ENCODE measurements at places on chromosomes 16 and 17.

DNA sequence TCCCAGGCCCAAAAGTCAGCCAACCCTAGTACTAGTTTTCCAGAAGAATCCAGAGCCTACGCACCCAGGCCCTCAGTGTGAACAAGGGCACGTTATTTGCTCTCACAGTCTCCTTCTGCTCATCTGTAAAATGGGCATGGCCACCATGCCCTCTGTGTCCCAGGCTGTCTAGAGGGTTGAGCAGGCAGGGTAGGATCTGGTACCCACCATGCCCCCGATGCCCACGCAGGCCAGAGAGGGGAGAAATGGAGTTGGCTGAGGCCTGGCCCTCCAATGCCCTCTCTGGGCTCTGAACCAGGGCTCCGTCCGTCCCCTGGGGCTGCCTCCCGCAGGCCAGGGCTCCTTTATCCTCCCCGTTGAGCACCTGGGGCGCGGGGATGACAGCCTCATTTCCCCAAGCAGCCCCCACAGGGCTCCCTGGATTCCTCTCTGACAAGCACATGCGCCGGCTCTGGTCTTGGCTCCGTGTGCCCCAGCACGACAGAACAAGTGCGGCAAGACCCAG is 9.1 kb upstream of the BAHCC1 start:
- DNase-seq = no peak

- DNase-seq = no peak
Observed at GRCh38 chr17:9470171-9470570, 105.4 kb downstream of the STX8 start.

GRCh38 chr16:11915114-11915643 is 577 bp downstream of the GSPT1 start:
- no peak for DNase-seq

DNA sequence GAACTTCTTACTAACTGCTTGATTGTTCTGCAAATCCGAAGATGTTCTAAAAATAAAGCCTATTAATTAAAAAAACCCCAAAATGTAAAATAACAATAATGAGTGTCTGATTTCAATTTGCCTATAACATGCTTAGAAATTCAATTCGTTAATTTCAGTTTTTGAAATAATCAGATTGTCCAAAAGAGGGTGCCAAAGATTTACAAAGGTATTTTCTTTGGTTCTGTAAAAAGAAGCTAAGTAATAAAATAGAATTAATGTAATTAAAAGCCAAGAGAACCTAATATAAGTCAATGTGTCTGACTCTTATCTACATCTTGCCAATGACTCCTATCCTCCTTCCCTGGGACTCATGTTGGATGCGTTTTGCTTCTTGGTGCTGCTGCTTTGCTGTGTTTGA is 75.0 kb upstream of the CPHXL start:
- no peak for DNase-seq

DNA sequence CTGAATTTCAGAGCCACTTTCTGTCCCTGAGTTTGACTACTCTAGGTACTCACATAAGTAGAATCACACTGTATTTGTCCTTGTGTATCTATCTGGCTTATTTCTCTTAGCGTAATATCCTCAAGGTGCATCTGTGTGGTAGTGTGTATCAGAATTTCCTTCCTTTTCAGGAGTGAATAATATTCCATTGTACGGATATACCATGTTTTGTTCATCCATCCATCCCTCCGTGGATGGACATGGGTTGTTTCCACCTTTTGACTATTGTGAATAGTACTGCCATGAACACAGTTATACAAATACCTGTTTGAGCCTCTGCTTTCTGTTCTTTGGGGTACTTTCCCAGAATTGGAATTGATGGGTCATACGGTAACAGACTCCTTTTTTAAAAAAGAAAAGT is 111.7 kb downstream of the PITPNC1 start:
- DNase-seq = no peak

DNA sequence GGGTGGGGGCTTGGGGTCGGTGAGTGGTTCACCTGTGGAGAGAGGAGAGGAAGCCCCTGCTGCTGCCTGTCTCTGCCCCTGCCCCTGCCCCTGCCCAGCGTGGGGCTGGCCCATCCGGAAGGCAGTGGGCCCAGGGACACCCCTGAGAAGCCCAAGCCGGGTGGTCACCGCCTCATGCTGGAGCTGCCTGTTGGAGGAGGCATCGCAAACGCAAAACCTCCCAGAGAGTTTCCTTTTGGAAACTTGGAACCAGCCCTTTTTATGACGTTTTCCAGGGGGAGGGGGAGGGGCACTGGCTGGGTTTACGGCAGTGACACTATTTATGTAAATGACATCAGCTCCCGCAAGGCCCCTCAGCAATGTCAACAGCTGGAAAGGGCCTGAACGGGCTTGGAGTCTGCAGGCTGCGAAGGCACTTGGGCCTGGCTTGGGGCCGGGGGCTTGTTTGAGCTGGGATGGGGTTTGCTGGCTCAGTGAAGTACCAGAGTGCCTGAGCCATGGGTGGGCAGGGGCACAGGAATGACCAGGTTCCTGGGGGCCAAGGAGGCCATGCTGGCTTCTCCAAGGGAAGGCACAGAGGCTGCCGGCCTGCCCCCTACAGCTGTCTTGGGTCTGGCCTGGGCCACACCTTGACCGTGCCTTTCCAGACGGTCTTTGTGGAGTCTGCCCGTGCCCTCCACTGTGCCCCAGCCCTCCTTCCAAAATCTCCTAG is 219.5 kb downstream of the NTN1 start:
- DNase-seq = no peak

- DNase-seq = no peak
Observed at GRCh38 chr16:76428858-76429257, 151.7 kb downstream of the CNTNAP4 start.

GRCh38 chr17:18896146-18896545 is 38.2 kb downstream of the PRPSAP2 start:
- no peak for DNase-seq

DNA sequence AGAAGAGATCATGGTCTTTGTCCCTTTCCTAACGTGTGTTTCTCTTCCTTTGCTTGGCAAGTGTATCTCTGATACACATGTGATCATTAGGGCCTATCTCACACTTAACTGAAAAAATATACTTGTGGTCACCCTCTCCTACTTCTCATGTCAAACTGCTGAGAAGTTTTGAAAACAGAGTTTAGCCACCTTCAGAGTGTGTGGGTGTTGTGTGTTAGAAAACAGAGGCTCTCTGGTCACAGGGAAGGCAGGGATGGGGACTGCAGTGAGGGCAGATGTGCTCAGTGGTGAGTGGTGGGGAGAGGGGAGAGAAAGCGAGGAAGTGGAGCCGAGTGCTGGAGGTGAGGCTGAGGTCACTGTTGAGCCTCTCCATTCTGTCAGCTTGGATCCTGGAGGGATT is 29.4 kb downstream of the GRB7 start:
- no peak for DNase-seq

DNA sequence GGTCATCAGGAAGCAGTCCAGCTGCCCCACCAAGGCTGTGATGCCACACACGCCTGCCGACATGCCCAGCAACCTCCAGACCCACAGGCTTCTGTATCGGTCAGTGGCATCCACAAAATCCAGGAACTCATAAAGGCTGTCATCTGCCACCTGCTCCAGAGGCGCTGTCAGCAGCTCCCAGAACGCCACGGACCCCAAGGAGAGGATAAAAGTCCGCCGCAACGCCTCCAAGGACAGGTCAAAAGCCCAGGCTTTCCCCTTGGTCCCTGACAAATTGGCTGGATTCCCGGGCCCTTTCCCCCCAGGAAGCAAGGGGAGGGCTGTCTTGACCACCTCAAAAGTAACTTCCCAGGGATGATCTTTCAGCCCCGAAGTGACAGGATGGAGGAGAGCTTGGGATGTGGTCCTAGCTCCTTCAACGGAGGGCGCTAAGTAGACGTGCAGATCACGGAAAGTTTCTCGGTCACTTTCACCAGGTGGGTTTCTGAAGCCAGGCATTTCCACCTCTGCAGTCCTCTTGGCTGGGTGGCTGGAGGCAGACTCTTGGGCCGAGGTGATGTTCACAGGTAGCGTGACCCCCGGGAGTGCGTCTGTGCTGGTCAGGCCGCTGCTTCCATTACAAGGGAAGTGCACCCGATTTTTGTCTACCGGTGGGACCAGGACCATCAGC is 854 bp downstream of the MFSD6L start:
- no peak for DNase-seq

DNA sequence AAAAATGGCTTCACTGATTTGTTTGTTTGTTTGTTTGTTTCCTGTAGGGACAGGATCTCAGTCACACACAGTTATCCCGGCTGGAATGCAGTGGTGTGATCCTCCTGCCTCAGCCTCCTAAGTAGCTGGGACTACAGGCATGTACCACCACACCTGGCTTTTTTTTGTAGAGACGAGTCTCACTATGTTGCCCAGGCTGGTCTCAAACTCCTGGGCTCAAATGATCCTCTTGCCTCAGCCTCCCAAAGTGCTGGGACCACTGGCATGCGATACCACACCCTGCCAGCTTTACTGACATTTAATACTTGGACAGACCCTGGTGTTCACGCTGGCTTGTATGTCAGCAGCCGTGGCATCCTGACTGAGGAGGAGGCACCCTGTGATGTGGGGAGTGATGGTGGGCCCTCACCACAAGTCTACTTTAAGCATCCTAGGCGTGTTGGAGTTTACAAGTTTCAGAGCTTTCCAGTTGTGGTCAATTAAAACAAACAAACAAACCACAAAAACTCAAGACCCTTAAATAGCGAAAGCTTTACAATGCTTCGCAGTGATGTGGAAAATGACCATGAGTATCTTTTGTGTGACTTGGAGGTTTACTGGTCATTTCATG is 5.1 kb downstream of the ABCA3 start:
- DNase-seq = no peak

DNA sequence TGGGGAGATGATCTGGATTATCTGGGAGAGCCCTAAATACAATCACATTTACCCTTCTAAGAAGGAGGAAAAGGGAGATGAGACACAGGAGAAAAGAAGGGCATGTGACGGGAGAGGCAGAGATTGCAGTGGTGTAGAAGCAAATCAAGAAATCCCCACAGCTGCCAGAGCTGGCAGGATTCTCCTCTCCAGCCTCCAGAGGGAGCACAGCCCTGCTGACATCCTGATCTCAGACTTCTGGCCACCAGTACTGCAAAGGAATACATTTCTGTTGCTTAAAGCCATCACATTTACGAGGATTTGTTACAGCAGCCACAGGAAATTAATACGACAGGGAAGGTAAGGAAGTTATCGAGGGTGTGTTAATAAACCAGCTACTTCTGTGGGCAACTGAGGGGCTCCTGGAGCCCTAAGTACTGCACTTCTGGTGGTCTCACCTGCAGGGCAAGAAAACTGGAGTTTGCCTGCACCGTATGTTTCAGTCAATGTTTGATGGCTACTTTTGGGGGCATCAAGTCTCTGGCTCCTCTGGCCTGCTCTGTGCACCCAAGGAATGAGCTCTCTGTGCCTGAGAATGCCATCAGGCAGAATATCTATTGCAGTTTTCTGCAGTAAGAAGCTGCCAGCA is 22.9 kb upstream of the CDH13 start:
- DNase-seq = no peak

- DNase-seq = no peak
Observed at GRCh38 chr16:50166511-50167500, 13.7 kb downstream of the TENT4B start.

GRCh38 chr17:4324463-4324862 is 42.0 kb downstream of the UBE2G1 start:
- no peak for DNase-seq

DNA sequence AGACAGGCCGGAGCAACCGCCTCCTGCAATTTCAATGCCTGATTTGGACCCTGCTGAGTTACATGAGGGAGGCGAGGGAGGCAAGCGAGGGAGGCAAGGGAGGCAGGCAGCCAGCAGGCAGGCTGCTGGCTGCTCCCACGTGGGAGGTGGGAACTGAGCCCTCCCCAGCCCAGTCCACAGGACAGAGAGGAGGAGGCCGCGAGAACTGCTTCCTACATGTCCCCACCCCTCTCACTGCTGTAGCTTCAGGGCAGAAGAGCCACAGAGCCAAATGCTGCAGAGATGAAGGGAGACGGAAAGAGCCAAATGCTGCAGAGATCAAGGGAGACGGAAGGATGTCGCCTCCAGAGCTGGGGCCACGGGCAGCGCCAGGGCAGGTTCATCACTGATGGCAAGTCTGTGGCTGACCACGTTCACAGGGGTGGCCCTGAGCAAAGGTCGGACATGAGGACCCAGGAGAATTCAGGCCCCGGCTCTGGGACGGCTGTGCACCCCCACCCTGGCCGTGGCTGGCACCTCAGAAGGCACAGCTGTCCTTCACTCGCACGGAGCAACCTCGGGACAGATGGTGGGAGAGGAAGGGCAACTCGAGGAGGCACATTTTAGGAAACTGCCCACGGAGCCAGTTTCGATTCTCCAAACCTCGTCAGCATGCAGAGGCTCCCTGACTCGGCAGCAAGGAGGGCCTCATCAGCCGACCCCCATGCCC is 21.5 kb downstream of the RPH3AL start:
- DNase-seq = no peak

- no peak for DNase-seq
Observed at GRCh38 chr16:25187491-25187795, 29.3 kb upstream of the AQP8 start.

DNA sequence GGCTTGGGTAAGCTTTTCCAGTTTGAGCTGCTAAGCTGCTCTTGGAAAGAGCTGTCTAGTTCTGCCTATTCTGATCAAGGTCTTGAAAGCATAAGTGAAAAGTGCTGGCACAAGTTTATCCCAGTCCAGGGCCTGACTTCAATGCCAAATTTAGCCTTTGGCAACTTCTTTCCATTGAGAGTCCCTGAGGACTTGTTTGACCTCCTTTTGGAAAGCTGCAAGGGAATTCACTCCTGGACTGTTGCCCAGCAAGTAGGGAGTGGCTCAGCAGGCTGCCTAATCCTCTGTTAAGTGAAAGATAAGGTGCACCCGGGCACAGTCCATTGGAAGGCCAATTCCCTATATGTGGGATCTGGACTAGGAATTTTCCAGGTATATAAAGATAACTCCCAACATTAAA is 16.0 kb upstream of the TANC2 start:
- DNase-seq = no peak

- DNase-seq = no peak
Observed at GRCh38 chr17:32265192-32265923, at the start of gene RHBDL3. Gene RHBDL3 (plus strand): TSS chr17:32265832. CDS start chr17:32266190, 358 bp downstream.

DNA sequence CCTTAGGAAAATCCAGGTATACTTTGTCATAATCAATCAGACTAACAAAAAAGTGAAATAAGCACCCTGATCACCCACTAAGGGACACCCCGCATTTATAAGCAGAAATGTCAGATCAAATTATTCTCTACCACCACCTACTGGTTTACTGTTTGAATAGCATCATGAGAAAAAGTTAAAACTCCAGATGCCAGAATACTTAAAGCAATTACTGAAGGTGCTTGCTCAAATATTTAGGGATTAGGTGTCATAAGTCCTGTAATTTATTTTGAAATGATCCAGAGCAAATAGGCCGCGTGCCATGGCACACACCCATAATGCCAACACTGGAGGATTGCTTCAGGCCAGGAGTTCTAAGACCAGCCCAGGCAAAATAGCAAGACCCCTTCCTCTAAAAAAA is 2.3 kb downstream of the TOP2A start:
- no peak for DNase-seq

Measured in activated gamma-delta T cell treated with Interleukin-2 at 50 U/mL for 16 hours (primary cell).